HT1080 (cell line): ENCODE measurements at places on chromosomes 6 and 20. TPM values are rescaled to one million over a fixed set of nuclear protein-coding genes. Genes with fewer than 3 reads are reported as not detected.

DNA sequence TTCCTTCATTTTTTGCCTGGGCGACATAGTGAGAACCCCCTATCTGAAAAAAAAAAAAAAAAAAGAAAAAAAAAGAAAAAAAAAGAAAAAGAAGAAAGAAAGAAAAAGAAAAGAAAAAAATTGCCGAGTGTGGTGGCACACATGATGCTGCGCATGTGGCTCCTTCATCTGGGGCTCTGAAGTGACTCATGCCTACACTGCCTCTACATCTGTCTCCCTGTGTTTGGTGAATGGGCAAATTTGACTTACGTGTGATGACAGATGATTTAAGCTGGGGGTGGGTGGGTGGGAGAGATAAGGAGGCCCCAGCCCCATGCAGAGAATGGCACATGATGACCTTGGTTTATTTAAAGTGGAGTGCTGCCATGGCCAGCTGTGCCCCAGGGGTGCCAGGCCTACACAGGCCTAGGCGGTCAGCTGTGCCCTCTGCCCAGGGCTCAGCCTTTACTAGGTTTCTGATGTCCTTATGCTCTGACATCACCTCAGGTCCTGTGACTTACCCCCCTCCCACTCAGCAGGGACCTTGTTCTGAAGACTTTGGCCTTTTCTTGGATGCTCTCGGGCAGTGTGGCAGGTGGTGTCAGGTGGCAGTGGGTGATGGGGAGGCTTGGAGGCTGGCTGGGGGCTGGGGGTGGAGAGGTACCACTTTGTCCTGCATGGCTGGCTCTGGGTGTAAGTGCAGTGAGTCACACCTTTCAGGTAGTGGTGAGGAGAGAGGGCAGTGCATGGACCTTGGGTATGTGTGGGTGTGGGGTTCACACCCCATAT, 41.1 kb downstream of the VEGFA start:
- DNase-seq, result no peak

Gene VNN1
- total RNA-seq, result 0.05 and 0.27 TPM in 2 replicates

Gene UBE2C
- 287 and 392 TPM in 2 replicates for total RNA-seq

Gene SLC35F1
- 0.05 and 0.07 TPM in 2 replicates for total RNA-seq

- no peak for DNase-seq
Observed at GRCh38 chr6:98836025-98836961, 1.9 kb downstream of the POU3F2 start.

- DNase-seq, result no peak
Observed at GRCh38 chr6:55772730-55773129, 102.7 kb downstream of the BMP5 start.

Gene RUNX2
- 2.6 and 4.1 TPM in 2 replicates for total RNA-seq

Gene AMD1
- total RNA-seq, result 101 and 112 TPM in 2 replicates

- no peak for DNase-seq
Observed at GRCh38 chr6:42173101-42173500, at the start of gene GUCA1A. TSS of gene GUCA1A (plus strand) at chr6:42173364. CDS start at chr6:42173614, 250 bp downstream.

- DNase-seq, result no peak
Observed at GRCh38 chr6:155270561-155271091, 6.8 kb downstream of the CLDN20 start.

Gene HAO1
- total RNA-seq, result 0.39 TPM in 1 of 2 replicates, not detected in the other

- DNase-seq, result peak; percentile 17
Observed at GRCh38 chr6:159633196-159633595, 59.8 kb downstream of the SOD2 start.

DNA sequence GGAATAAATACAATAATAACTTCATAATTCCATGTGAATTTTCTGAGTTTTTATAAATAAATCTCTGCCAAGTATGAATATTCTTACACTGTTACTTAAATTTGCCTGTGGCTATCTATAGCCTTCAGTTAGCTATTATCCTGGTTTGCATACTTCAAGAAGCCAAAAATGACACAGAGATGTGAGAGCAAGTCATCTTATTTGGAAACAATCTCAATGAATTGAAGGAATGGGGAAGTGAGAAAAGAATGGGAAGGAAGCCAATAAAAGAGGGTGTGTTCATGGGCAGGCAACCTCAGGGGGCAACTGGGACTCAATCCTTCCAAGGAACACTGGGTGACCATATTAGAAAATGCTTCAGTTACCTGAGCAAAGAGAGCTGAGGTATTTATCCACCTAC, 9.9 kb downstream of the HAO1 start:
- no peak for DNase-seq

Gene TRIM40
- total RNA-seq, result not detected in 2 replicates

- peak; percentile 8 for DNase-seq
Observed at GRCh38 chr20:9145142-9145541, 76.3 kb downstream of the PLCB4 start.

DNA sequence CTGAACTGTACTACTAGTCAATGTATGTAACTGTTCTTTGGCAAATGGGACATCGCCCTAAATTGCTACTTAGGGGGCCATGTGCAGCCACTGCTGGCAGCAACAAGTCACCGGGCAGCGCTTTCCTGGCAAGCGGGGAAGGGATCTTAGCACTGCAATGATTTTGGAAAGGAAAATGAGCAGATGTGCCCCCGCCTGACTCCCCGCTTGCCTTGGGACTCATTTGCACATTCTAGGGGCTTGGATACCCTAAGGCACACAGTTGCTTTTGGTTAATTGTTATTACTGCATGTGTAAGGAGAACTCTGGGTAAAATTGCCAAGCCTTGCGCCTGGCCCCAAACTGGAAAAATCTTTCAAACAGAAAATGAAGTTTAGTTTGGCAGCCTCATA, 32.2 kb downstream of the CD83 start:
- no peak for DNase-seq

DNA sequence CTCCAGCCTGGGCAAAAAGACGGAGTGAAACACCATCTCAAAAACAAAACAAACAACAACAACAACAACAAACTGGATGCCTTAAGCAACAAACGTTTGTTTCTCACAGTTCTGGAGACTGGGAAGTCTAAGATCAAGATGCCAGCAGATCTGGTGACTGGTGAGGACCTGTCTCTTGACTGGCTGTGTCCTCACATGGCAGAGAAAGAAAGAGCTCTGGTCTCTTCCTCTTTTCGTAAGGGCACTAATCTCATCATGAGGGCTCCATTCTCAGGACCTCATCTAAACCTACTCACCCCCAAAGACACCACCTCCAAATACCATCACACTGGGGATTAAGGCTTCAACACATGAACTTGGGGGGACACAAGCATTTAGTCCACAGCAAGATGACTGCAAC, 13.5 kb upstream of the GFOD1 start:
- no peak for DNase-seq

Gene PPIL6
- 0.05 TPM in 1 of 2 replicates, not detected in the other for total RNA-seq

DNA sequence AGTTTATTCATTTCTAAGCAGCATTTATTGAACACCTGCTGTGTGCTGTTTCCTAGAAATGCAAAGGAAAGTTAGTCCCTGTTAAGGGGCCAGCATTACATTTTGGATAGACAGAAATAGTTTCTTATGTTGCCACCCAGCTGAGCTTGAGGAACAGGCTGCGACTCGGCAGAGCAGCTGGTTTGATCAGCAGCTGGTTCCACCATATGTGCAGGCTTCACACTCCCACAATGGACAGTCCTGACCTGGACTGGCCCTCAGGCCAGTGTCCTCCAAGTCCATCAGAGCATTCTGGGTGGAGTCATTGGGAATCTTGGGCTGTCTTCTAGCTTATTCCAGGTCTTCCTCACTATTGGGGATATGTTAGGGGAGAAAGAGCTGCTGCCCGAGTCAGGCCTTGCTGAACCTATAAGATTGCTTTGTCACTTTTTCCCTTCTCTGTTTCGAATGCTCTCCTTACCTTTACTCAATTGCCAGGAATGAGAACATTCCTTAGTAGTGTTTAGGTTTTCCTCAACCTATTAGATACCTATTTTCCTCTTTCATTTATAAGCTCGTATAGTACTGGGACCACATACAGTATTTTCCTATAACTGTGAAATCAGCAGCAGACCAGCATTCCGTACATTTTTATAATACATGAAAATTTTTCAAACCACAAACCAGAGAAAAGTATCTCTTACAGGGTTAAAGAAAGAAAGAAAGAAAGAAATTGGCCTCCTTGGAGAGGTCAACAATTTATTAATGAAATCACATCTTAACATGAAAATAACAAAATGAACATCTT, 203.0 kb downstream of the FARS2 start:
- DNase-seq, result no peak

Gene TREML2
- not detected in 2 replicates for total RNA-seq

DNA sequence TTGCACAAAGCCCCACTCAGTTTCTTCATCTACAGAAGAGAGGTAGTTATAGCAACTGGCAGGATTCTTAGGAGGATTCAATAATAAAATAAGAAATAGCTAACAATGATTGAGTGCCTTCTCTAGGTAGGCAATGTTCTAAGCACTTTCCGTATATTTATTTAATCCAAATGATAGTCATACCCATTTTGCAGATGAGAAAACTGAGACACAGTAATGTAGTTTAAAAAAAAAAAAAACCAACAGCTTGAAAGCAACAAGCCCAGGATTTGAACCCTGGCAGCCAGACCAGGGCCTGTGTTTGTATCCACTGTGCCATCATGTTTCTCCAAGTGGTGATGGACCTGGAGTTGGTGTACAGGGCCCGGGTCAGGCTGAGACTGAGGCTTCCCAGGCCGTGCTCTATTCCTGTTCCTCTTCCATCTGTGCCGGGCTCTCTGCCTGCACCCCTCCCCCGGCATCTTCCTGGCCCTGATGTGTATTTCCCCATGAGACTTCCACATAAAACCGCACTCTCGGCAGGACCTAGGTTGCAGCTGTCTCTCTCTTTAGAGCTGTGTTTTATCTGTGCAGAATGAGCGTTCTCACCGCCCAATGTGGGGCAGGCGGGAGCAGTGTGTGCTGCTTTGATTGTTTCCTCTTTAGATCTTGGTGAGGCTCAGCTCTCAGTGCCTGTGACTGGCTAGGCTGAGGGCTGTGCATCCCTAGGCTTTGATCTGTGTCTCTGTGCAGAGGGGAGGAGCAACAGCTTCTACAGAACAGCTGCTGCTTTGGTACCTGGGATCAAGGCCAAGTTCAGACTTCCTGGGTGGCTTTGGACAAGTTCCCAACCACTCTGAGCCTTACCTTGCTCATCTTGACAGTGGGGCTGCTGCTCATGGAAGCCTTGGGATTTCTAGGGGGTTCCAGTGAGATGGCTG, 49.5 kb downstream of the TOX2 start:
- no peak for DNase-seq

Gene BEND6
- 2.2 and 7.7 TPM in 2 replicates for total RNA-seq

- no peak for DNase-seq
Observed at GRCh38 chr6:133446789-133447188, 205.6 kb downstream of the EYA4 start.

DNA sequence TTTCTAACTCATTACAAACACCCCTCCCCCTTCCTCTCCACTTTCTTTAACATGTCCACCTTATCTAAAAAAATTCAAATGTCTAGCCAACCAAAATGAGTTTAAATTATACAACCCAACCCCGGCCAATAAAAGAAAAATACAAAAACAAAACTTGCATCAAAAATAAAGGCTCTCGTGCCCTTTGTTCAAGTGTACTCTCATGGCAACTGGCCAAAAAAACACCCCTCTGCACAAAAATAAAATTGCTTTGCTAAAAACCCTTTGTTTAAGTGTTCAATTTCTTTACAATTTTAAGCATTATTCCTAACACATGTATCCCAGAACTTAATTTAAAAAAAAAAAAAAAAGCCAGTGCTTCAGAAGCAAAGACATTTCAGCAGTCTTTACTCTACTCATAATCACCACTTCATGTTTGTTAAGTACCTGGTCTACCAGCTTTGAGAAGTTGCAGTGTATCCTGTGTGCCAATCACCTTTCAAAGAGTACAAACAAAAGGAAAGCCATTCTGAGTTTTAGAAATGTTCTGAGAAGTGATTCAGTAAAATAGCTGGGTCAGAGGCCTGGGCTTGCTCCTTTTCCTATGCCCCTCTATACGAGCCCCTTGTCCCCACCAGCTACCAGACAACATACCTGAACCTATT, 87.5 kb downstream of the MDN1 start:
- no peak for DNase-seq

DNA sequence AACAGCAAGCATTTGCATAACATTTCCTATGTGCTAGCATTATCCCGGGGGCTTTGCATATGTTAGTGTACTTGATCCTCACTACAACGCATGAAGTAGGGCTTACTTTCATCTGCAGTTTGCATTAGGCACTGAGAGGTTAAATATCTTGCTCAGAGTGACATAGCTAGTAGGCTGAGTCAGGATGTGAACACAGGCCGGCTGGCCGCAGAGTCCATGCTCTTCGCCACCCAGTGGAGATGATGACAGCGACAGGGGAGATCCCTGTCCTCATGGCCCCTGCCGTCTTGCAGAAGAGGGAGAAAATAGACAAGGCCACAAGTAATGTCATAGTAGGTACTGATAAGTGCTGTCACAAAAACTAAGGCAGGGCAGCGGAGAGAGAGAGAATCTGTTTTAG, 46.9 kb downstream of the LYRM4 start:
- no peak for DNase-seq

GRCh38 chr20:57664924-57665588, 44.8 kb downstream of the PMEPA1 start:
- DNase-seq, result no peak

Gene PBX2
- total RNA-seq, result 28.9 and 31.4 TPM in 2 replicates

Gene DSN1
- 24.4 and 25.5 TPM in 2 replicates for total RNA-seq

Gene FBXL4
- 10.7 and 15.7 TPM in 2 replicates for total RNA-seq

DNA sequence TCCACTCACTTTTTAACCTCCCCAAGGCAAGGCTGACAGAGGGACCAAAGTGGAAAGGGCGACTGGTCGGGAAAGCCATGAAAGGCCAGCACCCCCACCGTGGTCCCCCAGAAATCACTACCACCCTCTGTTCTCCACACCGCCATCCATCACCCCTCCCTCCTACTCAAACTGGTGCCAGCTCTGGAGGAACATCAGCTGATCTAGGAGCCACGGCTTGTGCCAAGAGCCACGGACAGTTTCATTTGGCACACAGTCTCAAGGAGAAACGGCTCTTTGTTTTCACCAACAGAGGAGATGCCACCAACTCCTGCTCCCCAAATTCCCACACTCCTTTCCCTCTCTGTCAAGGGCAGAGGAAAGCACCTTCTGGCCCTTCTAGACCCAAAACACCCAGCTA, 26.0 kb downstream of the TBC1D7 start:
- no peak for DNase-seq

DNA sequence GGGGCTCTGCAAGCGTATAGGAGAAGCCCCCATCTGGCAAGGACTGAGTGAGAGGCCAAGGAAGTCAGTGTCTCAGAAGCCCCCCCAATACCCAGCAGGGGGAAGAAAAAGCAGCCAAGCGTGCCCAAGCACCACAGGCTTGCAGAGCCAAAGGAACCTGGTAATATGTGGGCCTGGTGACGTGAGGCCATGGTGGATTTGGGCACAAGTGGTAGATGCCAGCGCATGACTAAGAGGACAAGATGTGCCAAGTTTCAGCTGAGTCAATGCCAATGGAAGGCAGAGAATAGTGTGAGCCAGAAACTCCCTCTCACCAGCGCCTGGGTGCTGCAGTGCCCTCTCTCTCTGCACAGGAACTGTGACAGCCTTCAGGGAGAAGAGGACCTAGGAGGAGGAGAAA, 110.0 kb downstream of the QRSL1 start:
- peak; percentile 61 for DNase-seq

Gene TINAG
- not detected in 2 replicates for total RNA-seq
